ENCODE measurements at places on chromosomes 7 and 10.

GRCh38 chr10:100968062-100968736, 1.1 kb upstream of the SEMA4G start:
- no peak for DNase-seq

GRCh38 chr10:122546242-122546641, 14.3 kb upstream of the DMBT1 start:
- no peak for DNase-seq

GRCh38 chr10:94183666-94184264, 179.0 kb downstream of the NOC3L start:
- DNase-seq, result no peak

- no peak for DNase-seq
These were observed 197.4 kb downstream of the RNLS start for GRCh38 chr10:88385601-88386203.

DNA sequence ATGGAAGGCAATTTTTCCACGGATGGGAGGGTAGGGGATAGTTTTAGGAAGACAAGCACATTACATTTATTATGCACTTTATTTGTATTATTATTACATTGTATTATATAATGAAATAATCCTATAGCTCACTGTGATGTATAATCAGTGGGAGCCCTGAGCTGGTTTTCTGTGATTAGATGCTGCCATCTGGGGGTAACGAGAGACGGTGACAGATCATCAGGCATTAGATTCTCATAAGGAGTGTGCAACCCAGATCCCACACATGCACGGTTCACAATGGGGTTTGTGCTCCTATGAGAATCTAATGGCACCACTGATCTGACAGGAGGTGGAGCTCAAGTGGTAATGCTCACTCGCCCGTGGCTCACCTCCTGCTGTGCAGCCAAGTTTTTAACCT, 103.9 kb upstream of the STK17A start:
- no peak for DNase-seq

DNA sequence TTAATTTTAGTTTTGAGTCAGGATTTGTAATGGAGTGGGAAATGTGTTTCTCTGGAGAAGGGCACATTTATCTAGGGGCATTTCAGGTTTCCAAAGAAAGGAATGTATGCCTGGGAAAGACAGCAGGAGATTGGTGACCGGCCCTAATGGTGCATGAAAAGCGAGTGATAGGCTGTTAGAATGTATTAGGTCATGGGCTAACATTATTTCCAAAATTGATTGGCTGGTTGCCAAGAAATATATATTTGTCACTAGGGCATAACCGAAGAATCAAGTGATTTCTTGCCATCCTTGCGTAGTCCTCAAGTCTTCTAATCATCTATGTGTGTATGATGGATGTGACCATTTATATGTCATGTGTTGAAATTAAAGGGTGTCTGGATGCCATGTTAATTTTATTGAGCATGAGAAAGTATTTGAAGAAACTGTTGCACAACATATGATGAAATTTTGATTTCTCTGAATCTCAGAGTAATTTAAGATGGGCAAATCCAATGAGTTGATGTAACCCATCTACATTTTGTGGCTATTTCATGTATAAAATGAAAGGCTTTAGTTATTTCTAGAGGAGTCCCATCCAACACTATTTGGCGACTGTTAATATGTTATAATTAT, 248.4 kb downstream of the BMPER start:
- no peak for DNase-seq

DNA sequence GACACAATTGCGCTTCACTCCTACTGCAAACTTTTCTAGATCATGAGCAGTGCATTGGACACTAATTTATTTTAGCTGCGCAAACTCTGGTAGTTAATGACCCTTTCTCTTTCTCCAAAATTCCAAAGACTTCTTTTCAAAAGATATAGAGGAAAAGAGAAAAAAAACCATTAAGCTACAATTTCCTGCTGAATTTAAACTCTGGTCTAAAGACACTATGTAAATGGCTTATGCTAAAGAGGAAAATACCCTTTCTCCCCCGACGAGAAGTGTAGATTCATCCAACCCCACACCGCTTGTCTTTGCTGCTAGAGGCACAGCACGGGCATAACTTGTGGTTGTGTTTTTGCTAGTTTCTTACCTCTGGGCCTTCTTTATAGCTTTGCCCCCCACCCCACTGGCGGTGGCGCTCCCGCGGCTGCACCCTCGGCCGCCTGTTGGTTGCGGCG, 84.1 kb downstream of the SNX10 start:
- no peak for DNase-seq

GRCh38 chr7:101205901-101206664, 5.2 kb upstream of the MOGAT3 start:
- no peak for DNase-seq
